Activated naive CD8-positive, alpha-beta T cell treated with anti-CD3 and anti-CD28 coated beads for 36 hours (primary cell): ENCODE measurements at places on chromosomes 11 and 22.

- no peak for DNase-seq
These were observed 2.2 kb upstream of the RANBP1 start for GRCh38 chr22:20113551-20114310.

GRCh38 chr11:86219311-86220193, 25.0 kb upstream of the EED start:
- no peak for DNase-seq

- no peak for DNase-seq
These were observed 773.0 kb upstream of the LUZP2 start for GRCh38 chr11:23723861-23724260.

- no peak for DNase-seq
These were observed 60.2 kb downstream of the SMIM38 start for GRCh38 chr11:69215784-69216415.

- no peak for DNase-seq
These were observed 63.5 kb downstream of the CSTPP1 start for GRCh38 chr11:47000033-47000432.
